ENCODE measurements at places on chromosomes 5 and 9.

- DNase-seq, result no peak
Observed at GRCh38 chr9:104941597-104941996, 13.6 kb upstream of the ABCA1 start.

DNA sequence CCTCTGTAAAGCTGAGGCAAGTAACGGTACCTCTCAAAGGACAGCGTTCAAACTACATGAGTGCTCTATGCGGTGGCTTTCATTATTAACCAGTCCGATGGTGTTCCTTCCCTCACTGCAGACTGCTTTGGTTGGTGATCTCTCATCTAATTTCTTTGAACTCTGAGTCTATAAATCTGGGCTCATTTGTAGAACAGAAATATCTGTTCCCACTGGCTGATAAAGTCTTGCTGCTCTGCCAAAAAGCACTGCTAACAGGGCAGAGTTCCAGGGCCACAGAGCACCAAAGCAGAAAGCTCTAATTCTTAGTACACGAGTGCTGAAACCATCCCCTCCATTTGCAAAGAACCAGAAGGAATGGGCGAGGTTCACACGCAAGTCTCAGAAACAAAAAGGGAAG is 81.9 kb downstream of the MED27 start:
- no peak for DNase-seq

- DNase-seq, result no peak
Observed at GRCh38 chr5:158235159-158235547, 376.2 kb upstream of the CLINT1 start.

DNA sequence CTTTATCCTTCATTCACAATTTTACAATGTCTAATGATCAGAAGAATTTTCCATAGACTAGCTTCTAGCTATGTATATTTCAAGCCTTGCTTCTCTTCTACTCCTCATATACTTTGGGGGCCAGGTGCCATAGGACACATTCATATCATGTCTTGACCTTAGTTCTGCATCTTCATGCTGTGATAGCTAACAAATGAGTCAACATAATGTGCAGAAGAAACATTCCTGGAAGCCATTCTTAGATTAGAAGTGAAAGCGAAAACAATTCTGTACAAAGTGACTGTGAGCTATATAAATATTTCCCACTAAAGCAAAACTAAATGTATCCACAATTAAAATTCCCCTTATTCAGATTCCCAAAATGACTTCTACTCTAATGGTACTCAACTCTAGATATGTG is 320.2 kb upstream of the NREP start:
- no peak for DNase-seq

- DNase-seq, result no peak
Observed at GRCh38 chr9:85208666-85209065, 533.1 kb downstream of the AGTPBP1 start.

DNA sequence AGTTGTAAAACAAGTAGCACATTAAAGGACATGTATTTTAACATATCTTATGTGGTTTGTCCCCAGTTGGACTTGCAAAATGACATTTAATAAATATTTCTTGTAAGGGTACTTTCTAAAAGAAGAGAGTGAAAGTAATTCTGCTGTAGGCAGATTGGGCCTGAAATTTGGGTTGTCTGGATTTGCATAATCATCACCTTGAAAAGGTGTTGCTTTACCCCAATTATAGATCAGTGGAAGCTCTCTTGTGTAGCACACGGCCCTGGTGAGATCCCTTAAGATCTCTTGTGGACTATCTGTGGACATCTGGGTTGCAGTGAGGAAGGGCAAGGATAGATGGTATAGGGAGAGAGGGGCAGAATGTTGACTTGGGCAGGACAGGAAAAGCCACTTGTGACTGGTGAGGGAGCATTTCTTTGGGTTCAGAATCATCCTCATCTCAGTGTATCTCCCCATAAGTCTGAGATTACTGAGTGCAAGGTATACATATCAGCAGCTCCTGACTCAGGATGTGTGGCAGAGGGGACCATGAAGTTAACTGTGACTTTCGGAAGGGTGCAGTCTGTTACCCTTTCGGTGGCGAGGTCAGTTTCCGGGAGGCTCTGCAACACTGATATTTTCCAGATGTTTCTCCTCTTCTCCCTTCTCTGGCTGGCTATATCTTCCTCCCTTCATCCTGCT is 2.0 kb upstream of the TNFAIP8 start:
- DNase-seq, result no peak

- DNase-seq, result no peak
Observed at GRCh38 chr9:123717581-123718175, 212.2 kb downstream of the DENND1A start.

- DNase-seq, result peak; percentile 96
Observed at GRCh38 chr9:6938447-6938846, 180.7 kb downstream of the KDM4C start.

- DNase-seq, result no peak
Observed at GRCh38 chr5:71880536-71880935, 161.5 kb downstream of the CARTPT start.

DNA sequence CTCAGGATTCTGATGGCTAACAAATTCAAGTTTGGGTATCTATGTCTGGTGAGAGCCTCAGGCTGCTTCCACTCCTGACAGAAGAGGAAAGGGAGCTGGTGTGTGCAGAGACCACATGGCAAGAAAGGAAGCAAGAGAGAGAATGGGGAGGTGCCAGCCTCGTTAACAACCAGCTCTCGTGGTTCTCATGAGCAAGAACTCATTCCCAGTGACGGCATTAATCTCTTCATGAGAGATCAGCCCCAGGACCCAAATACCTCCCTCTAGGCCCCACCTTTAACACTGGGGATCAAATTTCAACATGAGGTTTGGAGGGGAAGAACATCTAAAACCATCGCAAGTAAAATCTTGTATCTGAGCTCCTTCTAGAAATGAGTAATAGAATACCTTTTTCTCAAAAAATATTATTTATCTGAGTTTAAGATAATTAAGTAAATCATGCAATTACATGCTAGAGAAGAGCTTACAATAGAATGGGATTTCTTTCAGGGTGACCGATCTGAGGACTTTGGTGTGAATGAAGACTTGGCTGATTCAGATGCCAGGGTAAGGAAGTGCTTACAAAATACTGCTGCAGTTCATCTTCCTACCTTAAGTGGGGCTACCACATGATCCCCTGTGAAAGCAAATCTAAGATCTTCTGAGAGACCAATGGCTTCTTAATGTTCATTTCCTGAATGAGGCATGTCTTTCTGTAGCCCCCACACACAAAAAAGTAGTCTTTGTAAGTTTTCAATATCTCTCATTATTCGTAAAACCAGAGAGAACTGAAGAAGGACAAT is 11.5 kb downstream of the ANXA1 start:
- DNase-seq, result no peak

- no peak for DNase-seq
Observed at GRCh38 chr9:20694248-20694647, 10.2 kb downstream of the FOCAD start.

- no peak for DNase-seq
Observed at GRCh38 chr9:33111631-33112030, 35.2 kb upstream of the SMU1 start.

GRCh38 chr9:105291938-105292337 is 47.5 kb downstream of the SLC44A1 start:
- DNase-seq, result no peak

GRCh38 chr5:53099546-53099945 is 10.0 kb downstream of the MOCS2 start:
- no peak for DNase-seq

DNA sequence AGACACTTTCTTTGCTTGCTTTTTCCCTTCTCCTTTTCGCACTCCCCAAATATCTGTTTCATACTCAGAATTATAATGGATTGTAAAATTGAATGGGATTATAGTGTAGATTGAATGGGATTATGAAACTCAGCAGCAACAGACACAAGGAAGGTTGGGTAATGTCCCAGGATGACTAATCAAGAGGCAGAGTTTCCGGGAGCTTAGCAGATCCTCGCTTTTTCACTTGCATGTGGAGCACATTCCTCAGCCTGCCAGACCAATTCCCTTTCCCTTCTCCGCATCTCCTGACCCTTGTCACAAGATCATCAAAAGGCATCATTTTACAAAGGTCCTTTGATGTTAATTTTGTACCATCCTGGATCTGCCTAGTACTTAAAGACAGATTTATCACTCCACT is 55.1 kb upstream of the SLC1A1 start:
- DNase-seq, result peak; percentile 8

DNA sequence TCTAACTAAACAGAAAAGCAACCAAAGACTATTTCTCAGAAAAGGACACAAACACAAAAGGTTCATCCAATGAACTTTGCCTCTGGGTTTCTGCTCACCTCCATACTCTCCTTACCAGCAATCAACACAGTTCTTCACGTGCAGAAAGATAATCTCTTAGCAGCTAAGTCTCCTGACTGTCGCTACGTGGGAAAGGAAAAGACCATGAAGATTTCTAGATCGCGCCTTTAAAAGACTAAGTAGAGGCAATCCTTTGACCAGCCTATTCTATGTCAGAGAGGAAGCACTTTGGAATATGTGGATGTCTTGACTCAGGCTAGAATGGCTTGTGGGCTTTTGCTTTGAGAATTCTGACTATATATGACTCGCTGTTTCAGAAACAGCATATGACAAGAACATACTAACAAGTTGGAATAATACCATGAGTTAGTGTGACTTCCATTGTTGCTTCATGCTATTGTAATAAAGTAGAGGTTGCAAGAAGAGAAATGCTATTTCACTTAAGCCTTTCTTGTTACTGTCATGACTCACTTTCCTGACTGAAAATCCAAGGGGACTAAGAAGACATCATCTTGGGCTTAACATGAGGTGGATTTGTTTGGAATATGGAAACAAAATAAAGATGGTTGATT is 339.5 kb upstream of the RFX3 start:
- peak; percentile 33 for DNase-seq

All from fibroblast of skin of left quadriceps (primary cell).